ENCODE measurements at places on chromosomes 11 and 22. TPM values are rescaled to one million over a fixed set of nuclear protein-coding genes. Genes with fewer than 3 reads are reported as not detected.

DNA sequence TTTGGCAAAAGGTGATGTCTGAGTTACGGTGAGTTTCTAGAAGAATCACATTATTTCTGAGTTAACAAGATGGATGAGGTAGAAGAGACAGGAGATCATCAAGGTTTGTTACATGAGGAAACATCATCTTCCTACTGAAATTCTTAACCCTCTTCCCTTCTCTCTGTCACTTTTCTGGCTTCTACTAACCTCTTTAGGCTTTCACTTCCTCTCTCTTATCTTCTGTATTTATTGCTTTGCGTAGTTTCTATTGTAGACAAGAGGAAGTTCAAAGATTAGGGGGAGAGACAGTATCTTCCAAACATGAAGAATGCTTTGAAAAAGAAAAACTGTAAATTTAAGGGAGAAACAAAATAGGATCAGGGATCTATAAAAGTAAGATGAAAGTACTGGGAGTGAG lies 75.4 kb downstream of the TRPC6 start:
- H3K27ac ChIP-seq = no peak overlapping the region
- H3K27me3 ChIP-seq = no peaks in the 10 kb centered on the region
- no peaks in the 10 kb centered on the region for H3K36me3 ChIP-seq
- peaks cover 7% of the 10 kb centered on the region for H3K4me1 ChIP-seq
- H3K4me3 ChIP-seq = no peak overlapping the region

DNA sequence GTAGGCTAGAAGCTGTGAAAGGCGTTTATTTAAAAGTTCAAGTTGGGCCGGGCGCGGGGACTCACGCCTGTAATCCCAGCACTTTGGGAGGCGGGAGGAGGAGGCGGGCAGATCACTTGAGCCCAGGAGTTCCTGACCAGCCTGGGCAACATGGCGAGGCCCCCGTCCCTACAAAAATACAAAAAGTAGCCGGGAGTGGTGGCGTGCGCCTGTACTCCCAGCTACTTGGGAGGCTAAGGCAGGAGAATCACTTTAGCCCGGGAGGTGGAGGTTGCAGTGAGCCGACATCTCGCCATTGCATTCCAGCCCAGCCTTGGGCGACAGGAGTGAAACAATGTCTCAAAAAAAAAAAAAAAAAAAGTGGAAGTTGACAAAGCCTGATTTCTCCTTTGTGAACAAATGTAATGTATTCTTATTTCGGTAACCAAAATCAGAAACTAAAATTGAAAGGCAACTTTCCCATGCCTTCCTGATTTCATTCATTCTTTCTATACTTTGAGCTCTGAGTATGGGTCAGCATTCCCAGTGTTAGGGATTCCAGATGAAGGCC lies 825 bp downstream of the PTPMT1 start:
- DNase-seq = no peak
- peaks cover 13% of the 10 kb centered on the region for H3K4me1 ChIP-seq
- peaks cover 5% of the 10 kb centered on the region for H3K36me3 ChIP-seq

CNIH2 gene
- 1.9 TPM for total RNA-seq

DNA sequence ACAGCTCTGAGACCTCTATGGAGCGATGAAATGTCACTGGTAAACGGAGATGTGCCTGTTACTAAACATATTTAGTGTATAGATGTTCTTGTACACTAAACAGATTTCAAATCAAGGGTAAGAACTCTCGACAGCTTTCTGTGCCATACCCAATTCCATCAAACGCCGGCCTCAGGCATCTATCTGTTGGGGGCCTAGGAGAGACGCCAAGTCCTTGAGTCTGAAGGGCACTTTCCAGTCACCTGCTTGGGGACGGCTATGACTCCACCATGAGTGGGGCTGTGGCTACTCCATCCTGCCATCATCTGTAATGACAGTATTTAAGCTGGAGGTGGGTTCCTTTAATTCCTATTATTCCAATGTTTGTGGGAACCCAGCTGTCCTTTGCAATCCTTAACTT lies 87.8 kb downstream of the SHANK2 start:
- no peak overlapping the region for H3K4me3 ChIP-seq
- no peaks in the 10 kb centered on the region for H3K4me1 ChIP-seq

DNA sequence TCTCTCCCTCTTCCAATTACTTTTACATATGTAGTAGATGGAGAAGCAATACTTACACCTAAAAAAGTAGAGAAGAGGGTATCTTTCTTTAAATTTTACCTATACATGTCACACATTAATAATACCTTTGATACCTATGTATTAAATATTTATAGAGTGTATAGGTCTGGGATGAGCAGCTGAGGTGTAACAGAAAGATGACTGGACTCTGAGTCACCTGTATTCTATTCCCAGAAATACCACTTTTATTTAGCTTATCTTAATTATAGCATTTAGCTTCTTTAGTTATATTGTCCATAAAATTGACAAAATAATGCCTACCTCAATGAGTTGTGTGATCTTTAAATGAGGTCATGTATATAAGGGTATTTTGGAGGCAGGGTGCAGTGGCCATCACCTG lies 30.6 kb upstream of the YAP1 start:
- H3K4me1 ChIP-seq = no peaks in the 10 kb centered on the region
- H3K27ac ChIP-seq = no peak overlapping the region
- DNase-seq = no peak
- no peak overlapping the region for H3K4me3 ChIP-seq
- no peaks in the 10 kb centered on the region for H3K27me3 ChIP-seq

KDM4E gene
- total RNA-seq = not detected

GRCh38 chr11:62010935-62011528 lies 43.6 kb upstream of the FTH1 start:
- H3K27ac ChIP-seq = no peak overlapping the region
- no peak for DNase-seq
- H3K27me3 ChIP-seq = peaks cover 4% of the 10 kb centered on the region
- H3K4me3 ChIP-seq = no peak overlapping the region

- no peak for DNase-seq
- no peak overlapping the region for H3K27ac ChIP-seq
- H3K27me3 ChIP-seq = no peaks in the 10 kb centered on the region
- H3K4me3 ChIP-seq = no peak overlapping the region
These were observed 426.4 kb upstream of the LUZP2 start for GRCh38 chr11:24070435-24070834.

DNA sequence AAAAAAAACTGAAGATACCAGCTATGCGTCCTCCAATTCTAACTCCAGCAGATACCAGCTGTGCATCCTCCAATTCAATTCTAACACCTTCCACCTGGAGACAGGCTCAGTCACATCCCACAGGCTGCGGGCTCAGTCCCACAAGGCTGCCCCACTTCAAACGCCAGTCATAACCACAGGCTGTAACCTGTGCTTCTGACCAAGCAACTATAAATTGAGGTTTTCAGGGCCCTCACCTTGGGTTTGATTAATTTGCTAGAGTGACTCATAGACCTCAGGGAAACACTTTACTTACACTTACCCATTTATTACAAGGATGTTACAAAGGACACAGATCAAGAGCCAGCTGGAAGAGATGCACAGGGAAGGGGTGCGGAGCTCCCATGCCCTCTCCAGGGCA lies 32.4 kb upstream of the MSANTD2 start:
- H3K4me1 ChIP-seq = peaks cover 5% of the 10 kb centered on the region
- no peak overlapping the region for H3K4me3 ChIP-seq
- no peaks in the 10 kb centered on the region for H3K36me3 ChIP-seq
- H3K27me3 ChIP-seq = no peaks in the 10 kb centered on the region

- no peaks in the 10 kb centered on the region for H3K36me3 ChIP-seq
- H3K27ac ChIP-seq = no peak overlapping the region
- no peaks in the 10 kb centered on the region for H3K4me1 ChIP-seq
These were observed 306.7 kb upstream of the MTNR1B start for GRCh38 chr11:92662601-92663360.

UBE2L6 gene
- 56.2 TPM for total RNA-seq

GRCh38 chr11:132556316-132556715 lies 976.0 kb downstream of the OPCML start:
- no peak overlapping the region for H3K4me3 ChIP-seq
- no peak overlapping the region for H3K27ac ChIP-seq
- no peaks in the 10 kb centered on the region for H3K27me3 ChIP-seq
- peaks cover 2% of the 10 kb centered on the region for H3K4me1 ChIP-seq
- H3K36me3 ChIP-seq = no peaks in the 10 kb centered on the region

GRCh38 chr22:46399251-46400024 lies 63.9 kb downstream of the TRMU start:
- H3K36me3 ChIP-seq = no peaks in the 10 kb centered on the region
- H3K27ac ChIP-seq = no peak overlapping the region

- no peak for DNase-seq
- H3K27ac ChIP-seq = no peak overlapping the region
- H3K4me3 ChIP-seq = no peak overlapping the region
- H3K27me3 ChIP-seq = no peaks in the 10 kb centered on the region
These were observed 5.2 kb downstream of the CRTAM start for GRCh38 chr11:122843281-122844141.

PRMT3 gene
- 5.4 TPM for total RNA-seq

OR10G4 gene
- total RNA-seq = not detected

GRCh38 chr22:23382428-23383218 lies 197.5 kb downstream of the IGLL1 start:
- H3K4me3 ChIP-seq = no peak overlapping the region
- no peaks in the 10 kb centered on the region for H3K36me3 ChIP-seq
- no peaks in the 10 kb centered on the region for H3K4me1 ChIP-seq
- no peak overlapping the region for H3K27ac ChIP-seq

GRCh38 chr22:23098718-23099530 lies 28.6 kb downstream of the GNAZ start:
- no peaks in the 10 kb centered on the region for H3K4me1 ChIP-seq
- peaks cover 15% of the 10 kb centered on the region for H3K27me3 ChIP-seq
- no peak overlapping the region for H3K27ac ChIP-seq
- DNase-seq = no peak

DNA sequence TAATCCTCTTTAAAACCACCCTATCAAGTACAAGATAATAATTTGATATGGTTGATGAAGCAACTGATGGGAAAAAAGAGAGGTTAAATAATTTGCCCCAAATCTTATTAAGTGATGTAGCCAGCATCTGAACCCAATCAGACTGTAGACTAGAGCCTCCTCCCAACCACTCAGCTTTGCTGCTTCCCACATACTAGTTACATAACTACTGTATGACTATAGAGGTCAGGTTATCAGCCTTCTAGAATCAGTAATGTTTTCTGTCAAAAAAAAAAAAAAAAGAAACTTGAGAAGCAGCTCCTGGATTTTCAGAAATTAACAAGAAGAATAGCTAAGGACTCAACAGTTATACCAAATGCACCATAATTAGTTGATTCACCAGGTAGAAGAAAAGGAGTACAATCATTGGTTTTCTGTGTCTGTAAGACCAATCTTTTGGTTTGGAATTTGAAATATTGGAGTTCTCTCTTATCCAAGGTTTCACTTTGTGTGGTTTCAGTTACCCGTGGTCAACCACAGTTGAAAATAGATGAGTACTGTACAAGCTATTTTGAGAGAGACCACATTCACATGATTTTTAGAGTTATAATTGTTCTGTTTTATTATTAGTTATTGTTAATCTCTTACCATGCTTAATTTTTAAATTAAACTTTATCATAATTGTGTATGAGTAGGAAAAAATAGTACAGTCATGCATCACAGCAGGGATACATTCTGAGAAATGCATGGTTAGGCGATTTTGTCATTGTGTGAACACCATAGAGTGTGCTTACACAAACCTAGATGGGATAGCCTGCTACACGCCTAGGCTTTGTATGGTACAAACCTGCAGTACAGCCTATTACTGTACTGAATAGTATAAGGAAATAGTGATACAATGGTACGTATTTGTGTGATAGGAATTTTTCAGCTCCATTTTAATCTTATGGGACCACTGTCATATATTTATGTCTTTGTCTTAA lies 72.2 kb downstream of the PDHX start:
- no peak overlapping the region for H3K4me3 ChIP-seq
- H3K27me3 ChIP-seq = no peaks in the 10 kb centered on the region

DNA sequence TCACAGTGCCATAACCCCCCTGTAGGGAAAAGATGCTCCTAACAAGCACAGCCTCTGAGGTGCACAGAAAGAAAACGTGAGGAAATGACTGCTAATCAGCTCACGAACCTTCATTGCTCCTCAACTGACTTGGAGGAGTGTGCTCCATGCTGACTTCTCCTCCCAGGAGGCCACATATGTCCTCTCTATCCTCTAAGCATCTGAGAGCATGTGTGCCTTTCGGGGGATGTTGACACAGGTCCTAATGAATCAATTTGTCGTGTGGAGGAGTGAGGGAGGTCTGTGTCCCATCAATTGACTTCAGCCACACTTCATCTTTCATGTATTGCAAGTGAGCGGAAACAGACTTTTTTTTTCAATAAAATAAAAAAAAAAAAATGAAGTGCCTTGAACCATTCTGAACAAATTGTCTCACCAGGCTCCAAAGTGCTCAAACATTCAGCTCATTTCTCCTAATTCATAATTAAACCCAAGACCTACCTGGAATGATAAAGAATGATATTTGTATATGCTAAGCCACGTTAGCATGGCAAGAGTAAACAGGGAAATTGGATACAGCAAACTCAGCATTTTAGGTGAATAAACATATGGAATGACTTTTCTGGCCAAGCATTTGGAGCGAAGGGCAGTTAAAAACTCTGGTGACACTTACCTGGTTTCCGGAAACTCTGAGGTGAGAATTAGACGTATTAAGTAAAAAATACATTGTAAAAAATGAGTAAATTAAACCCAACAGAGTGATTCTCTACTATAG lies 317.6 kb upstream of the FAT3 start:
- no peak overlapping the region for H3K27ac ChIP-seq
- peaks cover 4% of the 10 kb centered on the region for H3K4me1 ChIP-seq
- H3K36me3 ChIP-seq = no peaks in the 10 kb centered on the region

- no peak overlapping the region for H3K4me3 ChIP-seq
- H3K36me3 ChIP-seq = no peaks in the 10 kb centered on the region
- no peak for DNase-seq
- no peak overlapping the region for H3K27ac ChIP-seq
- peaks cover 16% of the 10 kb centered on the region for H3K4me1 ChIP-seq
These were observed 90.3 kb downstream of the TMPRSS5 start for GRCh38 chr11:113615773-113616172.

PKP3 gene
- 0.49 TPM for total RNA-seq

DNA sequence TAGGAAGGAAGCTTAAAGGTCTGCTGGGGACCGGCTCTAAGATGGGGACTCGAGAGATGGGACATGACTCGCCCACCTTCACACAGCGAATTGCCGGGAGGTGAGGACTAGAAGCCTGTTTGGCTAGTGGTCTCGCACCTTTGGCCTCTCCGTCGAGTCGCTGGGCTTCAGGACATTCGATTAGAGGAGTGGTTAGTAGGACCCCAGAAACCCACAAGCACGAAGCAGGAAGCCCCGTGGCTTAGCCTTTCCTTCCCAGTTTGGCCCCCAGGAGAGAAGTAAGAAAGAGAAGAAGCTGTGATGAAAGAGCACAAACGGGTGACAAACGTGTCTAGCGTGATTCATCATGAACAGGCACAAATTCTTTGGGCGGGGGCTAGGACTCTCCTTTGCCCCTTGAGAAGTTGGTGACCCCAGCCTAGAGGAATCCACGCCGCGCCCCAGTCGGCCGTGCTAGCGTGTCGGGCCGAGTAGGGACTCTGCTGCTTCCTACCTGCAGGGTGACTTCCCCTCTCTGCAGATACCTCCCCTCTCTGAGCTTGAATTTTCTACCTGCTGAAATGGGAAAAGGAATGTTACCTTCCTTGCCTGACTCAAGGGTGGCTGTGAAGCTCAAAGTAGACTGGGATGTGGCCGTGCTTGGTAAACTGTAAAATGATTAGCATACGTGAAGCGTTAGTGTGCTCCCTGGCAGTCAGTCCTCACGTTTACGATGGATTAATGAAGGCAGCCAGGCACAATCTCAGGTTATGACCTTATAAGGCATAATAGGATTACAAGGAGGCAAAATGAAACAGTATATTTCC lies 1.1 kb upstream of the ADM start:
- peaks cover 22% of the 10 kb centered on the region for H3K36me3 ChIP-seq
- DNase-seq = peak; percentile 34
- peaks cover 29% of the 10 kb centered on the region for H3K4me1 ChIP-seq

CDHR5 gene
- total RNA-seq = not detected

CRYAB gene
- not detected for total RNA-seq
